Amniotic epithelial cell (primary cell): ENCODE measurements at places on chromosomes 5 and 9.

GRCh38 chr9:29838491-29839020 lies 2265.3 kb upstream of the C9orf72 start:
- no peak for DNase-seq

GRCh38 chr9:124008303-124008693 lies 3.3 kb upstream of the LHX2 start:
- no peak for DNase-seq

DNA sequence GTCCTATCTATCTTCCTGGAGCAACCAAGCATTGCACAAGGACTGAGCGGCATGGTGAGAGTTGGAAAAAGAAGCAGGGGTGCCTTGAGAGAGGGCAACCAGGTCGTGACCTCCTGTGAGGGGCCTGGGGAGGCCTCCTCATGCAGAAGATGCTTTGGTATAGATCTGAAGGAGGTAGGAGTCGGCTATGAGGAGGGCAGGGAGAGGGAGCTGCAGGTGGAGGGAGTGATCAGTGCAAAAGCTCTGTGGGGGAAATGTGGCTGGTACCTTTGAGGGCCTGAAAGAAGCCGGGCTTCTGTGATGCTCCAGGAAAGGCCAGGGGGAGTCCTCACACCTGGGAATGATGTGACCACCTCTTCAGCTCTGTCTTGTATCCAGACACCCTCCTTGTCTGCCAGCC lies 3.6 kb upstream of the SLC25A48 start:
- no peak for DNase-seq

DNA sequence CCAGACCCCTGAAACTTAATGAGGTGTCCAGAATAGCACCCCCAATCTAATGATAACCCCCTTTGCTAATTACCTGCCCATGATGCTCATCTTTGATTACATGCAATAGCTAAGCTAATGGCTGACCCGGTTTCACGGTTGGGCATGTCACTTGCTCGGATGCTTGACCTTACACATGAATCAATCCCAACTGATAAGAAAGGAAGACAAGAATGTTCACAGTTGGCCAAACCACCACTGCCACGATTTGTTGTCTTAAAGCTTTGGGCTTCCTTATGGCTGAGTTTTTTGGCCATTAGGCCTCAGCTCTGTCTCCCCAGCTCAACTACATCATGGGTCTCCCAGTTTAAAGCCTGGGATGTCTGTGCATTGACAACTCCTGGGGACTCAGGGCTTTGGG lies 53.1 kb upstream of the TGFBR1 start:
- DNase-seq = no peak

DNA sequence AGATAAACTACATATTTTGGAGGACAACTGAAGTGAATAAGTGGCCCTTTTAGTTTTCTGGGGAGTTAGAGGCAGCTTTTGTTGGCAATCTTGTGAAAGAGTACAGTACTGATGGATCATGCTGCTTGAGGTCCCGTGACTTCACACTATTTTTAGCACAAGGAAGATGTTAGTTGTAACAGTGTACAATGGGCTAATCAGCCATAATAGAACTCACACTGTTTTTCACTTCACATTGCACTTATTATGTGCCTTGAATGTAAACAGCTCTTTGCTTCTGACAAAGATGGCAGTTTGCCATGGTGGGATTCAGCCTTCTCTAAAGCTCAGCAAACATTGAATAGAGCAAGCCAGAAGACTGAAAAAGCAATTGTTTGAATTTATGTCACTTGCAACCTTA lies 176.7 kb upstream of the ZNF608 start:
- peak; percentile 28 for DNase-seq

GRCh38 chr5:54775645-54776044 lies 209.7 kb downstream of the ESM1 start:
- DNase-seq = no peak

DNA sequence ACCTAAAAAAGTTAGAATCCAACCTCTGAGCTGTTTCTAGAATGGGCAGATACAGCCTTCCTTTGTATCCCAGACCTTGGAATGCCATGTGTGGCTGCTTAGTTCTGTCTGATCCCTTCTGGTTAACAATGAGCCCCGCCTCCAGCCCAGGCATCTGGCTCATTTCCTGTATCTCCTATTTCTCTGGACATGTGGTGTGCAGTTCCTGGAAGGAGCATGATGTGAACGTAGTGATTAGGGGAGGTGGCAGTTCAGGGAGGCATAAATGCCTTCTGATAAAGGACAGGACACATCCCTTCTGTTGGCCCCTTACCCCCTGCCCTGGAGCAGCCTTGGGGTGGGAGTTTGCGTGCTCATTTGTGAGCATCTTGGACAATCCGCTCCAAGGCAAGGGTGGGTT lies 243.0 kb downstream of the ZSWIM6 start:
- DNase-seq = peak; percentile 70

GRCh38 chr5:3517348-3517747 lies 78.3 kb upstream of the IRX1 start:
- no peak for DNase-seq

GRCh38 chr5:35061211-35061770 lies 13.5 kb upstream of the AGXT2 start:
- DNase-seq = peak; percentile 68

DNA sequence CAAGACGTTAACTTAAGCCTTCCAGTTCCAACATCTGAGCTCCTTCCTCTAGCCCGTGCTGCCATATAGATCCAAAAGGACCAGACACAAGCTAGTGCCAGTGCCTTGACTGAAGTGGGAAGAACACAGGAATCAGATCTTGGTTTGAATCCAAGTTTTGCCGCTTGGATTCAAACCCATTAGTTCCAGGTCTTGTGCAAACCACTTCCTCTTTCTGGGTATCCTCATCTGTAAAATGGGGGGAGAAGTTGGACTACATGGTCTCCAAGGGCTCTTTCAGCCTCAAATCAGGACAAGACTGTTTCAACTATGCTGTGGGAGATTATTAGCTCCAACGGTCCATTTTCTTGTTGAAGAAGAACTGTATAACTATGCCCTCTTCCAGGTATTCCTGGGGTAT lies 32.6 kb downstream of the TTLL11 start:
- no peak for DNase-seq

GRCh38 chr5:106311230-106311915 lies 1359.4 kb downstream of the EFNA5 start:
- peak; percentile 16 for DNase-seq

DNA sequence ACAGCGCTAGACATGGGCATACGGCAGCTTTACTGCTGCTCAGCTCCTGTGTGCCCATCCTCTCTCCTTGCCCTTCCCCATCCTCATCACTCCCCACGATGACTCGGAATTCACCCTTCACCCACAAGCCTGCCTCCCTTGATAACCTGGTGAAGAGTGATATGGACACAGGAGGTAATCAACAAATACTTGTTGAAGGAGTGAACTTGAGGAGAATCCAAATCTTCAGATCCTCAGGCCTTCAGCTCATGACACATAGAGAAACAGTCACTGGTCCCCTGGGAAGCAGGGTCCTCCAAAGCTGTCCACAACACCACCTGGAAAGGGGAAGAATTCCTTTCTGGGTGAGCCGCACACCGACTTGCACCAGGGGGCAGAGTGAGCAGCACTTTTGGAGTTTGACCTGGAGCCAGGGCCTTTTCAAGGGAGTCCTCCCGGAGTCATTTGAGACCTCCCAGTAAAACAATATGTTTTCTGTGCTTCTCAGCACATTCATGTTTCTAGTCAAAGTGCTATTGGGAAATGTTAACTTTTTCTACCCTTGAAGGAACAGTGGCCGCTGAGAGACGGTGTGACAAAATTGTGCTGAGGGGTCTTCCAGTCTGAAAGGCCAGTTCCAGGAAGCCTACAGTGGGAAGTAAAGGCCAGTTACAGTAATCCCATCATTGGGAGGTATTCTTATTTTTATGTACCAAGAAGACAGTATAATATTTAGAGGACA lies 332.3 kb downstream of the CWC27 start:
- DNase-seq = peak; percentile 78

DNA sequence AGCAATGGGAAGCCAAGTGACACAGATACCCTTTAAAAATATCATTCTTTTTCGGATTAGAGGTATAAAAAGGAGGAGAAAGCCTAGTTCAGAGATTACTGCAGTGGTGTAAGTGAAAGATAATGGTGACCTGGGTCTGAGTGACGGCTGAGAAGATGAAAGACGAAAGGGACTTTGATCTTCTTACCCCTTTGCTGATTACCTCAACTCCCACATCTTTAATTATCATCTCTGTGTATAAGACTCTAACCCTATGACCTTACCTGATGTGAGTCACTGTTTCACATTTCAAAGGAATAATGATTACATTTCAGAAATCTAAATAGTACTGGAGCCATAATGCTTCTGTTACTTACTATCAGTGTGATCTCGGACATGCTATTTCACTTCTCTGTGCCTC lies 21.4 kb upstream of the CCNO start:
- DNase-seq = no peak

GRCh38 chr5:9498541-9499497 lies 47.1 kb downstream of the SEMA5A start:
- peak; percentile 48 for DNase-seq

DNA sequence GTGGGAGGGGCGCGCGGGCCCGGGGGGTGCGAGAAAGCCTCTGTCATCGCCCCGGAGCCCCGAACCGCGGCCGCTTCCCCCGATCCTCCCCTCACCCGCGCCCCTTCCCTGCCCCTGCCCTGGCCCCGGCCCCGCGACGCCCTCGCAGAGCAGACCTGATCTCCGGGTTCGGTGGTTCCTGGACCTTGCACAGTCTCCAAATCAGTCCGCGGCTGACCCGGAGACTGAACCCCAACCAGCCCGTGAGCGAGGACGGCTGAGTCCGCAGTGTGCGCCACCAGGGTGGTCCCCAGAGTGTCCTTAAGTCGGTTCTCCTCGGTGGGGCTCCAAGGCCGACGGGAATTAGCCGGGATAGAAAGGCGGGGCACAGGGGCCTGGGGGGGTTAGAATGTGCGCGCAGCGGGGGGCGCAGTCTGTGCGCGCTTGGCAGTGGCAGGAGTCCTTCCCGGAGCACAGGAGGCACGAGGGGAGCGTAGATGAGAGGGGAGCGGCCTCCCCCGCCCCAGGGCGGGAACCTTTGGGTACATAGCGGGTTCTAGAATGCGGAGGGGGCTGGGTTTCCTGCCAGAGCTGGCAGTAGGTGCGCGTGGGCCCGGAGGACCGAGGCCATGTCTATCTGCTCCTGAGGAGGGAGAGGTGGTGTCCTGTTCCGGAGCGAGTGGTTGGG lies 779 bp downstream of the PKN3 start:
- DNase-seq = no peak

GRCh38 chr9:6692881-6693361 lies 47.4 kb upstream of the GLDC start:
- no peak for DNase-seq

GRCh38 chr5:143131972-143132371 lies 271.5 kb downstream of the NR3C1 start:
- no peak for DNase-seq

GRCh38 chr9:84140535-84141101 lies 160.0 kb downstream of the RMI1 start:
- DNase-seq = peak; percentile 5

DNA sequence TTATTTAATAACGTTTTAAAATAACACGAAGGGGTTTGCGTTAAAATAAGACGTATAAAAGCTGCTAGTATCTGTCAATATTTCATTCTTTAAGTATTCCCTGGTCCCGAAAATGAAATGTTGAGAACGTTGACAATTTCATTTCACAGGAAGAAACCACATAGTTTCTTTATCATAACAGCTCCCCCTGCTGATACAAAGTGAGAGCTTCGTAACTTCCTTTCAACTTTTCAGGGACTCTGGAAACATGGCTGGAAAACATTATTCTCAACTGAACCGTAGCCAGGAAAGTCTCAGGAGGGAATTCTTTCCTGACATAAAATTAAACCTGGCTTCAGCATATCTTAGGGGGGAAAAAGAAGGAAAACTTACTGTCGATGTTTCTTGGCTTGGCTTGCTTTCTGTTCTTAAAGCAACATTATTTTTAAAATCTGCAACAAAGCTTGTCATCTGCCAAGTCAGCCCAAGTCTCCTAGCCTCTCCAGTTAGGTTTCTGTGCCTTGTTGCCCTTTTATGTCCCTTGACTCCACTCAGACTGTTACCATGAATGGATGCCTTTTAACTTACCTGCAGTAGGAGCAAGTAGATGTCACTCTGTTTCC lies 122.9 kb upstream of the DAB2 start:
- peak; percentile 60 for DNase-seq

DNA sequence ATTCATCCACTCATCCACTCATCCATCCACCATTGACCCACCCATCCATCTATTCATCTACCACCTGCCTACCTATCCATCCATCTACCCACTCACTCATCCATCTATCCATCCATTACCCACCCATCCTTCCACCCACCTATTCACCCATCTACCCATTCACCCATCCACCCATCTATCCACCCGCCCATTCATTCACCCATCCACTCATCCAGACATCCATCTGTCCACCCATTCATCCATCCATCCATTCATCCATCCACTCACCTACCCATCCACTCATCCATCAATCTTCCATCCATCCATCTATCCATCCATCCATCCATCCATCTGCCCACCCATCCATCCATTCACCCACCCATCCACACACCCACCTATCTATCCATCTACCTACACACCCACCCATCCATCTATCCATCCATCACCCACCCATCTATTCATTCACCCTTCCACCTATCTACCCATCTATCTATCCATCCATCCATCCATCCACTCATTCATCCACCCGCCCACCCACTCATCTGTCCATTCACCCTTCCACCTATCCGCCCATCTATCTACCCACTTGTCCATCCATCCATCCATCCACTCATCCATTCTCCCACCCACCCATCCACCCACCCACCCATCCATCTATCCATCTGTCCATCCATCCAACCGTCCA lies 23.2 kb downstream of the PSAT1 start:
- no peak for DNase-seq

DNA sequence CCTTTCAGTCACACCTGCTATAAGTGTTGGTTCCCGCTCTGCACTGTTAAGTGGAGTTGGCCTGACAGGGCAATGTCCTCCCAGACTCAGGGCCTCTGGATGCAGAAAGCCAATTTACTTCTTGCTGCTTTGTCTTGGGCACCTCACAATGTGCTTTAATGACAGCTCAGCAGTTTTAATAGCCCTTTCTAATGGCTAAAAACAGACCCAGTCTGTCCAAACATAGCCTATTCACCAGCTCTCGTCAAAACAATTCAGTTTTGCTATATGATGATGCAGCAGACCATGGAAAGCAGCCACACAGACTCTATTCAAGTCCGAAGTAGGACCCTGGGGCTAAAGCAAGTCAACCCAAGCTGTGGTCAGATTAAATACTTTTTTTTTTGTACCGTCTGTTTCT lies 529.1 kb upstream of the SEMA6A start:
- DNase-seq = no peak

- DNase-seq = no peak
These were observed 150.8 kb upstream of the ADCY2 start for GRCh38 chr5:7245121-7245651.

DNA sequence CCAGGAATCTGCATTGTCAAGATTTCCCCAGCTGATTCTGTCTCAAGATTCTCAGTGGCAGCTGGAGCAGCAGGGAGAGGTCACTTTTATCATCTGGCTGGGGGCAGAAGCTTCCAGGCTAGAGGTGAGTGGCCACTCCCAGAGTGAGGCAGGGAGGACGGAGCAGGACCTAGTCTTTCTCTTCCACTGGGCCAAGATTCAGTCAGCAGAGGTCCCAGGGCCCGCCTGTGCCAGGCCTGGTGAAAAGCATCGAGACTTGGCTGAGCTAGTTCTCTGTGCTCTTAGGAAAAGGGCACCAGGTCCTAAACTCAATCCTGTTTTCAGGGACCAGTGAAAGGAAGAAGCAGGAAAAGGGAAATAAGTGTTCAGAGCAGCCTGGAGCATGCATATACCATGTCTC lies 46.6 kb downstream of the IRX1 start:
- DNase-seq = no peak

- no peak for DNase-seq
These were observed 152.8 kb downstream of the OLFM1 start for GRCh38 chr9:135240222-135240621.

- DNase-seq = no peak
These were observed 40.2 kb upstream of the EGFL7 start for GRCh38 chr9:136622538-136622948.
